ENCODE measurements at places on chromosomes 1 and 21. TPM values are rescaled to one million over a fixed set of nuclear protein-coding genes. Genes with fewer than 3 reads are reported as not detected.

Gene PAFAH2
- total RNA-seq = 12.4 TPM

Gene HSD11B1
- total RNA-seq = 0.36 TPM

Gene GNG4
- 1.8 TPM for total RNA-seq

Gene LACTBL1
- not detected for total RNA-seq

Gene CREG1
- 12.0 TPM for total RNA-seq

Gene C8B
- not detected for total RNA-seq

Gene DUSP12
- total RNA-seq = 27.6 TPM

Gene UBE2U
- not detected for total RNA-seq

Gene EPHA2
- not detected for total RNA-seq

Gene FMO5
- total RNA-seq = 0.39 TPM

Gene ST6GALNAC5
- not detected for total RNA-seq

Gene KCNJ9
- not detected for total RNA-seq

Gene TRPM2
- total RNA-seq = 20.6 TPM

Gene INAVA
- not detected for total RNA-seq

Gene ATP1A4
- not detected for total RNA-seq

Gene CD5L
- total RNA-seq = not detected

Gene FCGR3A
- 0.11 TPM for total RNA-seq

Gene ADAMTSL4
- 0.39 TPM for total RNA-seq

Gene TSPAN2
- total RNA-seq = 3.4 TPM

Gene CLCA4
- not detected for total RNA-seq

Gene GBP2
- 131 TPM for total RNA-seq

Gene ACTL8
- not detected for total RNA-seq

Gene HRNR
- not detected for total RNA-seq

Gene DNAJC6
- total RNA-seq = 2.8 TPM

Gene PIK3R3
- 5.5 TPM for total RNA-seq

Gene LDLRAP1
- total RNA-seq = 27.5 TPM

Gene SETSIP
- not detected for total RNA-seq

Gene ERO1B
- total RNA-seq = 3.4 TPM

Gene EPHX1
- 2.2 TPM for total RNA-seq

Gene LCE4A
- not detected for total RNA-seq

Gene PTGFRN
- 4.3 TPM for total RNA-seq

Gene KRTAP13-2
- total RNA-seq = not detected

Gene PALMD
- not detected for total RNA-seq

Gene HDGF
- total RNA-seq = 253 TPM

Gene CELA2B
- not detected for total RNA-seq

Gene KCNK1
- 6.8 TPM for total RNA-seq

Gene LAX1
- total RNA-seq = 12.7 TPM

Gene TFF3
- total RNA-seq = not detected
